ENCODE measurements at places on chromosomes 3 and 15. TPM values are rescaled to one million over a fixed set of nuclear protein-coding genes. Genes with fewer than 3 reads are reported as not detected.

The SKOR1 gene
- total RNA-seq, result not detected

The SACM1L gene
- total RNA-seq, result 31.2 TPM

The SCAANT1 gene
- total RNA-seq, result not detected

The GOLGA8G gene
- not detected for total RNA-seq

The GLDN gene
- total RNA-seq, result 0.57 TPM

DNA sequence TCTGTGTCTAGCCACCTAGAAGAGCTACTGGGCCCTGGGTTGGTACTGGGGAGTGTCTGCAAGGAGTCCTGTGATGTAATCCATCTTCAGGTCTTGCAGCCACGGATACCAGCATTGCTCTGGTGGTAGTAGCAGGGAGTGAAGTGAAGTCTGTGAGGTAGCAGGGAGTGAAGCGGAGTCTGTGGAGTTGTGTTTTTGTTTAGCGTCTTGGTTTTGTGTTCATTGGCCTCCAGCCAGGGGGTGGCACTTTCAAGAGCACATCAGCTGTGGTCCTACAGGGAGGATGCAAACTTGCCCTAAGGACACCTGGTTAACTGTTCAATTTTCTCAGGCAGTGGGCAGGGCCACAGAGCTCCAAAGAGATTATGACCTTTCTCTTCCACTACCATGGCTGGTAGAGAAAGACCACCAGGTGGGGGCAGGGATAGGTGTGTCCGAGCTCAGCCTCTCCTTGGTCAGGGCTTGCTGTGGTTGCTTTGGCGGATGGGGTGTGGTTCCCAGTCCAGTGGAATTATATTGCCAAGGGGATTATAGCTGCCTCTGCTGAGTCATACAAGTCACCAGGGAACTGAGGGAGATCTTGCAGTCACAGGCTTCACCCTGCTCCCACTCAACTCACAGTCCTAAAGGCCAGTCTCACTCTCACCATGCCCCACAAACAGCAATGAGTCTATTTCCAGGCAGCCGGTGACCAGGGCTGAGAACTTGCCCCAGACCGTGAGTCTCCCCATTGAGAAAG lies 424.7 kb downstream of the ZBBX start:
- peak; percentile 74 for DNase-seq

DNA sequence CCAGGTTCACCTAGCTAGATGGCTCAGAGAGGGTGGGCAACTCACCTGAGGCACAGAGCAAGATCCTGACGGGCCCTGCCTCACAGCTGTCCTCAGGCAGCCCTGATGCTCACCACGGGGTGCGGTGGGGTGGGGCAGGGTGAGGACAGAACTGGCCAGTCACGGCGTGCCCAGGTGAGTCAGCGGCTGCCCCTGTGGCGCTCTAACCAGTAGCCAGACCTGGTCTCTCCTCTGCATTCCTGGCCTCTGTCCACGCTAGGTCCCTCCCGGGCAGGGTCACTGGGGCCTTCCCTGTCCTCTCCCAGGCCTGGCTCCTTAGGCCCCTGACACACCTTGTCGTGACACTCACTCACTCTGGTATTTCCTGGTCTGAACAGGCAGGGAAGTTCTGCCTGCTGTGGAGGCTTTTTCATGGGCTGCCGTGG lies 901 bp downstream of the ALS2CL start:
- peak; percentile 86 for DNase-seq

DNA sequence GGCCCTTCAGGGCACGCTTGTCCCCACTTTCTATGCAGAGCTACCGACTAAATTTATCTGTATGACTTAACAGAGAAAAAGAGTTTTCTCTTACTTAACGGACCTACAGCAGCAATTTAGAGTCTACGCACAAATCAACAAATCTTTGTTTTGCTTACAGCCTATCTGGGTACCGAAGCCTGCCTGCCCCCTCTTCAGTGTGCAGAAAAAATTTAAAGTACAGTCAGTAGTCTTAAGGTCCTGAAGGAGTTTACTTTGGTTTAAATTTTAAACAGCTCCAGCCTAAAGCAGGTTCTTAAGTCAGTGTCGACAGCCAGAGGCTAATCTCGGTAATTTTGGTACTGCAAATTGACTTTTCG lies 570 bp downstream of the SACM1L start:
- DNase-seq, result no peak

- DNase-seq, result peak; percentile 47
These were observed 624 bp downstream of the BRK1 start for GRCh38 chr3:10116138-10116460.

GRCh38 chr3:122955916-122956692 lies 71.5 kb downstream of the SEMA5B start:
- no peak for DNase-seq

DNA sequence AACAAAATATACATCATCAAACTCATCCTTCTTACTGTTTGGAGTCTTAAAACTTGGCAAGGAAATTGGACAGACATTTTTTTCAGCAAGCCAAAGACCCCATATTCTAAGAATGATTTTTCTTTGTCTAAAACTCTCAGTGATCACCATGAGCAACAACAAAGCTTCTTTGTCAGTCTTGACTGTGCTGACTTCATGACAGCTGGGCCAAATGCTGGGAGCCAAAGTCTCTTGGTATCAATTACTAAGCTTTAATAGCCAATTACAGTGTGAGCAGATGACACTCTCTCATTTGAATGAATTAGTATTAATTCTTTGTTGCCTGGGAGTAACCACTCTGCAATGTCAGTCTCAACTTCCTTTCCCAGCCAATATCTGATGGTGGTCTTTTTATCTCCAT lies 48.1 kb upstream of the GK5 start:
- no peak for DNase-seq

GRCh38 chr15:40080847-40081246 lies 27.8 kb downstream of the BMF start:
- DNase-seq, result no peak

- no peak for DNase-seq
These were observed 629 bp upstream of the NOX5 start for GRCh38 chr15:69013726-69014406.

GRCh38 chr15:70420948-70421482 lies 323.3 kb upstream of the TLE3 start:
- DNase-seq, result no peak

GRCh38 chr15:90262426-90262825 lies 3.0 kb upstream of the NGRN start:
- DNase-seq, result no peak
